NCI-H1694 (cell line): ENCODE measurements at places on chromosomes 2 and 18.

- no peak for DNase-seq
Measured at GRCh38 chr2:237682856-237683670, 55.7 kb downstream of the LRRFIP1 start.

GRCh38 chr18:34380326-34380725, 155.6 kb upstream of the NOL4 start:
- DNase-seq = no peak

GRCh38 chr18:12868576-12868975, 15.5 kb downstream of the PTPN2 start:
- no peak for DNase-seq

DNA sequence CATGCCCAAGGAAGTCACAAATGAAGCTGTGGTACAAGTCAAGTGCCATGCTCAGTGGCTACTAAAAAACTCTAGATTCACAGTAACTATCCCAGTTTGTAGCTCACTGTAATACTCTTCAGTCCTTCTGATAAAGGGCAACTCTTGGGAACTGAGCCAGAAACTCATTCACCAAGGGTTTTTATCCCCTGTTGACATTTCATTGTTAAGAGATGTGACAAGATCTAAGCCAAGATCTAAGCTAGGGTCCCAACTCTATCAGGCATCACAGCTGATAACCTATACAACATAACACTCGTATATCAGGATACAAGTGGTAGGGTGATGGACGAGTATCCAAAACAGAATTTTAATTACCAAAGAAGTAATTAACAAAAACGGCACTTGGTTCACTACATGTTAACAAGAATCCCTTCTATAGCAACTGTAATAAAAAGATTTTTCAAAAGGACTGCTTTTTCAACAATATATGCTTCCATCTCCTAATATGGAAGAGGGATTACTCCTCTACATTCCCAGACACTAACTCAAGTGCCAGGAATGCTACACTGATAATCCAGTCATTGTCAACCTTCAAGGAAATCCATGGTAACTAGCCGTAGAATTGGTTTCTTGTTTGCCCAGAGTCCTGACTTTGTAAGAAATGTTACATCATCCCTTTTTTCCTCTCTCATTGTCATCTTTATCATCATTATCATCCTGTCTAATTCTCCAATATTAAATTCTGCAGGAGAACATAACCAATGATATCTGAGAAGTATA, 111.7 kb downstream of the CDH2 start:
- no peak for DNase-seq

DNA sequence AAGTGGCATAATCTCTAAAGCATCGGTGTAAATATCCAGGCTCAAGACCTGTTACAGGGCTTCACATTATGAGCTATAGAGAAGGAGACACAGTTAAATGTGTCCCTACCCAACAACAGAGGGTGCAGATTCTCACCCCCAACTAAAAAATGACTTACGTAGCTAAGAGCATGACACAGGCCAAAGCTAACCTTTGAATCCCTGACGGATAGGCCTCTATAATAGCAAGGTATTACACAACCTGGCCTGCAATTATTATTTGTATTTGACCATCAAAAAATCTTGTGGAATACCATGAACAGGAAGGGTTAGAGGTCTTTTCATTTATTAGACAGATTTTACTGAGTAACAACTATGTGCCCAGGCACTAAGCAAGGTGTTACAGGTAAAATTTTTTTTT, 45.1 kb downstream of the RNU4ATAC start:
- no peak for DNase-seq

GRCh38 chr2:160621748-160622147, 128.1 kb upstream of the RBMS1 start:
- no peak for DNase-seq

GRCh38 chr2:163574309-163574708, 161.5 kb downstream of the FIGN start:
- no peak for DNase-seq

DNA sequence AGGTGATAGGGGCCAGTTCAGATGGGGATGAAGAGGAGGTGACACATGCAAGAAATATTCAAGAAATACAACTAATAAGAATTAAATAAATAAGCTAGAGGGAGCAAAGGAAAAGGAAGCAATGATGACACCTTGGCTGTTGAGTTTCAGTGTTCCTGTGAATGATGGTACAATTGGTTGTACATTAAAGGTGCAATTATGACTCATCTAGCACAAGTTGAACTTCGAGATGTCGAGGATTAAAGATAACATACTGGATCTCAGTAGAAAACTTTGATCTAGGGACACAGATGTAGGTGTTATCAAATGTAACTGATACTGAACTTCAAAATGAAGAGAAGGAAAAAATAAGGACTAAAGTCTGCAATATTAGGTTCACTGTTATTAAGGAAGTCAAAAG, 760.6 kb upstream of the CHAC2 start:
- no peak for DNase-seq

GRCh38 chr2:11408959-11409571, 56.9 kb downstream of the E2F6 start:
- no peak for DNase-seq

DNA sequence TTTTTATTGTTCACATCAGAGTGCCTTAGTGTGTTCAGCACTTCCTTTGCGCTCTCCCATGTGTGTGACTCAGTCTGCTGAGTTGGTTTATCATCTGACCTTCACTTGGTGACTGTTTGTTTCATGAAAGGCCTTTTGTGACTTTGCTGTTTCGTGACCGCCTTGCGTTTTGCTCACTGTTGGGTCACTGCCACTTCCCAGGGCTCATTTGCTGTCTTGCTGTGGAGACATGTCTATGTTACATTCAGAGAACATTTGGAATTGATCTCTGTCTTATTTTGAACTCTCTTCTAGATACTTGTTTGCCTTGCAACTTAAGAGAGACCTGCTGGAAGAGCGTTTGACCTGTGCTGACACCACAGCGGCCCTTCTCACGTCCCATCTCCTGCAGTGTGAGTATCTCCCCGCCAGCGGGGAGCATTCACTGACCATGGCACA, 54.7 kb downstream of the FARP2 start:
- no peak for DNase-seq

GRCh38 chr18:70333757-70334156, 44.9 kb downstream of the SOCS6 start:
- DNase-seq = no peak

DNA sequence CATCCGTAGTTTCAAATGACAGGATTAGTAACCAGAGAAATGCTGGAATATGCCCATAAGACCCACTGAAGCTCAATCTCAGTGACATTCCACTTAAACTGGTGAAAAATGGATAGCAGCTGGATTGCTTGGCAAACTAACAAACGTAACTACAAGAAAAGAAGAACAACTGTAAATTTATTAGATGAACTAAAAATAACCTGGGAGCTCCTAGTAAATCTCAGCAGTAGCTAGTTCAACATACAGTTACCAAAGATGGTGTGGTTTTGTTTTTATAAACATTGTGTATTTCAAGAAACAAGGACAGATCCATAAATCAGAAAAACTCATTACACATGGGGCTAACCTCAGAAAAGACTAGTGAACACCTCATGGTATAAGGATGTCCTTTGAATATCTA, 531.9 kb downstream of the XIRP2 start:
- no peak for DNase-seq

- no peak for DNase-seq
Measured at GRCh38 chr18:77049938-77050337, 82.6 kb downstream of the MBP start.

DNA sequence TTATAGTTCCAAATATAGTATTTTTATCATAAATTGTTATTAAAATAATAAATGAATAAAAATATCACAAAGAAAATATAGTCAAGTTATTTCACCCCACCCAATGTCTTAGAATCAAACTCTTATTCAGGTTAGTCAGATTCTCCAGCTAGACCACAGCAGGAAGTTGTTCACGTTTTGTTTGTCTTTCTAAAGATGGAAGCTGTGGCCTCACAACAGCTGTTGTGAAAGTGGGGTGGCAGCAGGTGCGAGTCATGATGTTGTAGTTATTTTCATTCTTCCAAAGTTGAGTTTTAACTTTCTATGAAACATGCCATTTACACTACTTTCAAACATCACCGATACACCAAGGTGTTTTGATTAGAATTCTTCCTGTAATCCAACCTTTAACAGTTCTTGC, 272.9 kb downstream of the SLC8A1 start:
- no peak for DNase-seq

DNA sequence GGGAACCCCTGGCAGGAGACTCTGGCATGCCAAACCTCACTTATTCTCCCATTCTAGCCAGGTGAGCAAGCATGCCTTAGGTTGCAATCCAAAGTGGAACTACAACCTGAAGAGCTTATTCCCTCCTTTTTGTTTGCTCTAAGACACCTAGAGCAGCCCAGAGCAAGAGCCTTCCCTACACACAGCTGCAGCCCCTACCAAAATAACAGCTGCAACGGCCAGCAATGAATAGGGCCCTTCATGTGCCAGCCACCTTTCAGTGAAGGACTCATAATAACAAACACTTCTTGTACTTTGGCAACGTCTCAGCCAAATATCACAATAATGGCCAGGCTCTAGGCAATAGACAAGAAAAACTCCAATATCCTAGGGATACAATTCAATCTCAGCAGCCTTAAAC, 178.7 kb downstream of the ALK start:
- no peak for DNase-seq

DNA sequence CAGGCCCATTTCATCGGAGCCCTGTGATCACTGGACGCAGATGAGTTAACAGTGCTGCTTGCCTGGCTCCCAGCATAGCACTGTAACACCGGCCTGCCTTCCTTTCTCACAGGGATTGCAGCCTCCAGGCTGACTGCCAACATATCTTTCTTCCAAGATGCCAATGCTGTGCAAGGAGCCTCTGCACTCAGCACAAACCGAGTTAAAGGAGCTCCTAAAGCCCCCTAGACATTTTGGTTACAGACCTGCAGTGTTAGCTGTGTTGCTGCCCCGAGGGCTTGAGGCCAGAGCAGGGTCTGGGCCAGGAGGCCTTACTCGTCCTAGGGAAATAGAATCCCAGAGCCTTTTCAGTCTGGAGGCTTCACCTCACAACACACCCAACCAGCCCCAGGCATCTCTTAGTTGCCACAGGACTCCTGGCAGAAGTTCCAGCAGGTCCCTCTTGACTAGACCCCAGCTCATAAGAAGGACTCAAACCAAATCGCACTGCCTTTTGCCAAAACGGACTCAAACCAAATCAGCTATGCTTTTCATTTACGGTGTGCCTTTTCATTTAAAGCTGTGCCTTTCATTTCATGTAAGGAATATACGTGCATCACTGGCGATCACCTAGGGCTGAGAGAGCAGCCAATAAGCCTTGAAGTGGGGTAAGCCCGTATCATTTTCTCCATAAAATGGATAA, 58.4 kb upstream of the EML4 start:
- no peak for DNase-seq

- peak; percentile 72 for DNase-seq
Measured at GRCh38 chr18:30280861-30281470, 761.6 kb downstream of the DSC3 start.

DNA sequence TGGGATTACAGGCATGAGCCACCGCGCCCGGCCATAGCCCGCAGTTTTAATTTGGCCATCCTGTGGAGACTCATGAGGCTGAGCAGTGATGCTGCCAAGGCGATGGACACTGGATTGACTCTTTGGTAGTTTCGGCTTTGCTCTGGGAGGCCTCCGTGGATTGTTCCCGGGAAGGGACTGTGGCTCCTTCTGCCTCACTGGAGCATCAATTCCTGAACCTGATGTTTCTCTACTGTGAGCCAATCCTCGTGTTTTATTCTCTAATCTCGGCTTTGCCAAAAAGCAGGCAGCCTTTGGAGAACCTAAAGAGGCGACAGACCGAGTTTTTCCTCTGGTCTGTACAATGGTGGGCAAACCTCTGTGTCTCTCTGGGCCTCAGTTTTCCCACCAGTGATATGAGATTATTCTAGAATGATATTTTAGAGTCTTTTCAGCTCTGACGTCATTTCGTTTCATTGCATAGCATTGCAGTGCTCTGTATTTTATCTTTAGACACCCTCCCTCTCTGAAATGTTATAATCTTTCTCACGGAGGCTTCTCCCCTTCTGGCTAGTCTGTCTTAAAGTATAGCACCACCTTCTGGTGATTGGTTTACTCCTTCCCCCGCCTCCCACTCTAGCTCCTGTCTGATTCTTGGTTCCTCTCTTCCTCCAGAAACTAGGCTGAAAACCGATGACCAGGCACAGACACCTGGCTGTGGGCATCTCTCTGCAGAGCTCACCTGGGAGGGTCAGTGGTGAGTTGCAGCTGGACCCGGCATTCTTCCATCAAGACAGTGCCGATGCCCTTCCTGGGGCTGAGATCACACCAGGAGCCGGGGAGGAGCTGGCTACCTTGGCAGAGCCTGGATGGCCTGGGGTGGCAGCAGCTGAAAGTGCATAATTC, 341.3 kb downstream of the MYCN start:
- peak; percentile 50 for DNase-seq

DNA sequence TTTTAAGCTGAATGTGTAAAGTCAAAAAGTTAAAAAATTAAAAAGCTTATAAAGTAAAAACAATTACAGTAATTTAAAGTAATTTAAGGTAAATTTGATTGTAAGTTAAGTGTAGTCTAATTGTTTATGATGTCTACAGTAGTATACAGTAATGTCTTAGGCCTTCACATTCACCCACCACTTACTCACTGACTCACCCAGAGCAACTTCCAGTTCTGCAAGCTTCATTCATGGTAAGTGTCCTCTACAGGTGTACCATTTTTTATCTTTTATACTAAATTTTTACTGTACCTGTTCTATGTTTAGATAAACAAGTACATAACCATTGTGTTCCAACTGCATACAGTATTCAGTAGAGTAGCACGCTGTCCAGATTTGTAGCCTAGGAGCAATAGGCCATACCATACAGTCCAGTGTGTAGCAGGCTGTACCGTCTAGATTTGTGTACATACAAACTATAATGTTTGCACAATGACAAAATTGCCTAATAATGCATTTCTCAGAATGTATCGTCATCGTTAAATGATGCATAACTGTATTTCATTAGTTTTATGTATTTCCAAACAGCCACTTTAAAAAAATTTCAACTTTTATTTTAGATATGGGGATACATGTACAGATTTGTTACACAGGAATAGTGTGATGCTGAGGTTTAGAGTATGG, 319.3 kb downstream of the DYSF start:
- no peak for DNase-seq

- DNase-seq = no peak
Measured at GRCh38 chr18:54957996-54958395, 1.3 kb downstream of the CCDC68 start.
